CD4-positive, alpha-beta T cell treated with Interleukin-21 for 1 hour (primary cell): ENCODE measurements at places on chromosomes 7 and 10.

- no peak for DNase-seq
These were observed 1.7 kb upstream of the SH2B2 start for GRCh38 chr7:102284891-102285539.

DNA sequence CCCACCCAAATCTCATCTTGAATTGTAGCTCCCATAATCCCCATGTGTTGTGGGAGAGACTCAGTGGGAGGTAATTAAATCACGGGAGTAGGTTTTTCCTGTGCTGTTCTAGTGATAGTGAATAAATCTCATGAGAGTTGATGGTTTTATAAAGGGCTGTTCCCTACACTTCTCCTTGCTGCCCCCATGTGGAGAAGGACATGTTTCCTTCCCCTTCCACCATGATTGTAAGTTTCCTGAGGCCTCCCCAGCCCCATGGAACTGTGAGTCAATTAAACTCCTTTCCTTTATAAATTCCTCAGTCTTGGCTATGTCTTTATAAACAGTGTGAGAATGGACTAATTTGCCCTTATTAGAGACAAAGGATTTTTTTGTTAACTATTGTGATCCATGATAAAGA, 48.5 kb upstream of the MKX start:
- no peak for DNase-seq

GRCh38 chr7:31466036-31466435, 47.9 kb upstream of the ITPRID1 start:
- DNase-seq: no peak

DNA sequence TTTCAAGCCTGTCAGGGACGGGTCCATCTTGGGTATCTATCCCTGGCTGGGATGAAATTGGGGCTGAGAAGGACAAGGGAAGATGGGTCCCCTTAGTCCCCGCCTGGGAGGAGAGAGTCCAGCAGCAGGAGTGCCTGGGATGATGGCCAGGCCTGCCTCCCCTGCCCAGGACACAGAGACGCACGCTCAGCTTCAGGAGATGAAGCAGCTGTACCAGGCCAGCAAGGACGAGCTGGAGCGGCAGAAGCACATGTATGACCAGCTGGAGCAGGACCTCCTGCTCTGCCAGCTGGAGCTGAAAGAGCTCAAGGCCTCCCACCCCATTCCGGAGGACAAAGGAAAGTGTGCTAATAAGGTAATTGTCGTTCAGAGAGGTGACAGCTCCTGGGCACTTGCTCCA, 15.4 kb downstream of the CCDC136 start:
- DNase-seq: no peak

- no peak for DNase-seq
These were observed 12.3 kb downstream of the CFAP46 start for GRCh38 chr10:132929953-132930548.

GRCh38 chr10:112775892-112776674, 174.0 kb upstream of the TCF7L2 start:
- DNase-seq: no peak

DNA sequence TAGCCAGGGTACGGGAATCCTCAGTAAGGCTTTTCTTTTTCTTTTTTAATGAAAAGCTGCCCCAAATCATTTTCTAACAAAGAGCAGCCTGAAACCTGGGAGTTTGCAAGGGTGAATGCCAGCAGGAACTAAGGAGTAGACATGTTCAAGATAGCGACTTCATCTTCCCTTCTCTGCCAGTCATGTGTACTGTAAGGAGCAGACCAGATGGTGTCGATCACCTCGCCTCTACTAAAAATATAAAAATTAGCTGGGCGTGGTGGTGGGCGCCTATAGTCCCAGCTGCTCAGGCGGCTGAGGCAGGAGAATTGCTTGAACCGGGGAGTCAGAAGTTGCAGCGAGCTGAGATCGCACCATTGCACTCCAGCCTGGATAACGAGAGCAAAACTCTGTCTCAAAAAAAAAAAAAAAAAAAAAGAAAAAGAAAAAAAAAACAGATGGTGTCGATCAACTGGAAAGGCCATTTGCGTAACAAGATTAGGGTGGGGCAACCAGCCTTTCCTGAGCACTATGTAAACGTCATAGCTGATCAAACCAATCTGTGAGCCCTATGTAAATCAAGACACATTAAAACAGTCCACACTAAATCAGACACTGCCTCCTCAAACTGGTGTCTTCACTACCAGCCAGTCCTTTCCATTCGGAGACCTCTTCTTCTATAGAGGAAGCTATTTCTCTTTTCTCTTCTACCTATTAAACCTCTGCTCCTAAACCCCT, 33.8 kb downstream of the NOLC1 start:
- DNase-seq: no peak

GRCh38 chr10:117563780-117564179, 21.2 kb downstream of the EMX2 start:
- no peak for DNase-seq

- no peak for DNase-seq
These were observed 602.8 kb downstream of the KCNMA1 start for GRCh38 chr10:77034795-77035194.

DNA sequence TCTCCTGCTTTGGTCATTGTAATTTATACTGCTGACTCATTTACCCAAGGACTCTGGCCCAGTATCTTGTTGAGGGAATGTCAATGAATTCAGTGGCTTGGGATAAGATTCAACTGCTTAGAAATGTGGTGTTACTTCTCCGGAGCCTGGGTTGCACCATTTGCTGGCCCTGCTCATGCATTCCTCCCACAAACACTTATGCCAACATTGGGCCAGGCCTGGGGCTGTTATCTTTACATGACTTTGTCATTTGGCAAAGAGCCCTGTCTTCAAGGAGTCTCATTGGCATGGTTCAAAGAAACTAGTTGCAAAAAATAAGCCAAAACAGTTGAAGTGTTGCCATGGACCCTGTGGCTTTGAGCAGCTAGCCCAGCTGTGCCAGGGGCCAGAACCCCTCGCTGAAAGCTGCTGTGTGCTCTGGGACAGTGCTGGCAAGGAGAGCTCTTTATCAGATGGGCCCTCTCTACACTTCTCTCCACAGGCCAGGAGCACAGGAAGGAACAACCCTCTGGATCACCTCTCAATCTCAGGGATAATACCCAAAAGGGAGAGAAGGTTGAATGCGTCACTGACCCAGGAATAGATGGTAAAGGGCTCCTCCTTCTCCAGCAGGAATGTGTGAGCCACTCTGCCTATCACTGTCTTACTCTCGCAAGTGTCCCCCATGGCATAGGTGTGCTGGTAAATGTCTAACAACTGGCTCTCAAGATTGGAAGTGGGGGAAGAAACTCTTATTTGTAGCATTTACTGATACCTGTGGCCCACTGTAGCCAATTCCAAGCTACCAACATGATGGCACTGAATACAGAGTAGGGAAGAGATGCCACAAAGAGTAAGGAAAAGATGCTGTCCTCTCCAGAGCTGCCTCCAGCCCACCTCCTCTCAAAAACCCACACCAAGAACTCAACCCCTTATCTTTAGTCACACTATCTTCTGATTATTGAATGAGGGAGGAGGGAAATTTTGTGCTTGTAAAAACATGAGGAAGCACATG, 23.5 kb upstream of the PDE1C start:
- DNase-seq: no peak

DNA sequence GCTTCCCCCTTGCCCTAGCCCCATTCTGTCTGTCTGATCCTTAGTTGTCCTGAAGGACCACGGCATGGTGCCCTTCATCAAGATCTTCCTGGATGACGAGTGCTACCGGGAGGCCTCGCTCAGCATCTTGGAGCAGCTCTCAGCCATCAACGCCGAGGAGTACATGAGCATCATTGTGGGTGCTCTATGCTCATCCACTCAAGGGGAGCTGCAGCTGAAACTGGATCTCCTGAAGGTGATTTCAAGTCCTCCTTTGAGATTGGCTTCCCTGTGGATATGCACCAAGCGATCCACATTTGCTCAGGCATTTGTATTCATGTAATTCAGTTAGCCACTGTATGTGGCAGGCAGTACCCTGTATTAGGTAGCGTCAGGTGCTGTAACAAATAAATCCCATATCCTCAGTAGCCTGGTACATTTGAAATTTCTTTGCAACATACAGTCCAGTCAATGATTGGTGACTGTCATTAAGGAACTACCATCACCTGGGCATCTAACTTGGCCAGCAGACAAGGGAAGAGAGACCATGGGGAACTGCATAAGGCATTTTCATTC, 51.2 kb downstream of the WDFY4 start:
- DNase-seq: no peak

- no peak for DNase-seq
These were observed 82.2 kb upstream of the CXCL12 start for GRCh38 chr10:44467090-44467489.

GRCh38 chr10:87935290-87936141, 72.1 kb downstream of the PTEN start:
- no peak for DNase-seq

DNA sequence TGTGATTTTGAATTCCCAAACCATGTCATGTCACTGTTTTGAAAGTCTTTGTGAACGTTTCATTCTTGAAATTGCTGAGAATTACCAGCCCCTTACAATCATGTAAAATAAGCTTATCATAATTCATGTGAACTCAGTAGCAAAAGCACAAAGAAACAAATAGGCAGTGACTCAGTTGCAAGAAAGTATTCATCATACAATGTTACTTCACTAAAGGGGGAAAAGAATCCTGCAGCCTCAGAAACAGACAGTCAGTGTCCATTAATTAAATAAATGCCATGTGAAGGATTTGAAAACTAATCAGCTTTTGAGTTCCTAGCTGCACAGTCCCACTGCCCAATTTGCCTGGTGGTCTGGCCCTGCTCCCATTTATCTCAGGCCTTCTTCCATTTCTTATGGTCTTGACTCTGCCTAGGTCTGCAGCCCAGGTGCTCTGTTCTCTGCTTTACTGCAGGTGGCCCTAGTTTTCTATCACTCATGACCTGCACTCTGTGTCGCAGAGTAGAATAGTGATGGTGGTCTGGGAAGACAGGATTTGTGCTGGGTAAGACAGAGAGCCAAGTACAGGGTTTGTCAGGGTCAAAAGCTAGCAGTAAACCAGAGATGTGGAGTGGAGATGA, 99.7 kb downstream of the PLCE1 start:
- no peak for DNase-seq

DNA sequence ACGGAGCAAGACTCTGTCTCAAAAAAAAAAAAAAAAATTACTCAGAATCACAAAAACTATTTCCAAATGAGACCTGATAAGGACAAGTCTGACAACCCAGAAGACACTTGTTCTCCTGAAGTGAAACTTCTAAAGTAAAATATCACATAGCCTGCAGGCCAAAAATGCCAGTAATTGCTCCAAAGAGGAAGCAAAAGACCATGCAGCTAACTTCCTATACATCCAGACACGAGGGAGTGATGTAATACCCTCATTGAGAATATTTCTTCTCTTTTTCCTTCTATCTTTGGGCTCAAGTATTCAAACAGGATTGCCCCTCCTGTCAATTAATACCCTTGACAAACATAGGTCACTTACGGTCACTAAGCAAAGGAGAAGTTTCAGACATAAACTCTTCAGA, 31.2 kb downstream of the ARMH3 start:
- no peak for DNase-seq

DNA sequence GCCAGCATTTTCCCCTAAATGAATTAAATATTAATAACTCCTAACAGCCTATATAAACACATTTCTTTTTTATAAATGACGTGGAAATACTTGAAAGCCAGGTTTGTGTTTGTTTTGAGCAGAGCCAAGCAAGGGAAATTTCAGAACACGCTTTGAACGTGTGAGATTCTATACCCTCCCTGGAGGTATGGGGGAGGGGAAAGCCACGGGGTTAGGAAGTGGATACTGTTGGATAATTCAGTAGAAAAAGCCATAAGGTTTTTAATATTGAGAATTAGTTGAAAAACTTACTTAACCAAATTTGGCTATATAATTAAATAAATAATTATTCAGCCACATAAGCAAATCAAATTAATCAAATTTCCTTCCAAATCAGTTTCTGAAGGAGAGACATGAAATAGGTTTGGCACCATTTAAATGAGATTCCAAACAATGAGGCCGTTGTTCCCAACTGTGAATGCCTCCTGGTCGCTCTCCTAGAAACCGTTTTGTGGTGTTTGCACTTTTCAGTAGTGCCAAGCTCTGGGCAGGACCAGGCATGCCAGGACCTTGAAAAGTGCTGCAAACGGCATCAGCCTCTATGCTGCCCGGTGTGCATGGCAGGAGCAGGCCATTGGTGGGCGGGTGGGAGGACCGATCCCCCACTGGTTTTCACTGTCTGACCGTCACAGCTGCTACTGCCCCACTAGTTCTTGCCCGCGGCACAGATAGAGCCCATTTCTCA, 88.1 kb downstream of the SEPTIN14 start:
- DNase-seq: no peak

DNA sequence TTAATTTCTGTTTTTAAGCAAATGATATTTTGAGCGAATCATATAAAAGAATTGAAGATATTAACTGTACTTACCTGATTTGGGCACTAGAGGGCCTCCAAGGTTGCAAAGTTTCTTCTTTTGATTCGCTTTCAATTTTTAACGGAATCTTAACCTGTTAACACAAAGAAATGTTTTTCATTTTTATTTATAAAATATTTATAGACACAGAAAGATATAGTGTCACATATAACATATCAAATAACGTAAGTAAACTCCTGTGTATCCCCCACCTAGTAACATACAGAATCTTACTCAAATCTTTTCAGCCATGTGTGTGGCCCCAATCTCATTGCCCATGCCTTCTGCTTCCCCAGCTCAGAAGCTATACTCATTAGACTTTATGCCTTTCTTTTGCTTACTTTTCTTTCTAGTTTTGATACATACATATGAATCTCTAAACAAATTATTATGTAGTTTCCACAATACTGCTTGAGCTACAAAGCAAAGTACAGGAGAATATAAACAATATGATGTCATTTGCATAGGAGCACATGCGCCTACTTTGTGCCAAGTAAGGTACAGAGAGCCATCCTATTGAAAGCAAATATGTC, 49.5 kb upstream of the ZPBP start:
- DNase-seq: peak; percentile 68

- peak; percentile 67 for DNase-seq
These were observed 695 bp downstream of the PRKAG2 start for GRCh38 chr7:151875942-151876898.

DNA sequence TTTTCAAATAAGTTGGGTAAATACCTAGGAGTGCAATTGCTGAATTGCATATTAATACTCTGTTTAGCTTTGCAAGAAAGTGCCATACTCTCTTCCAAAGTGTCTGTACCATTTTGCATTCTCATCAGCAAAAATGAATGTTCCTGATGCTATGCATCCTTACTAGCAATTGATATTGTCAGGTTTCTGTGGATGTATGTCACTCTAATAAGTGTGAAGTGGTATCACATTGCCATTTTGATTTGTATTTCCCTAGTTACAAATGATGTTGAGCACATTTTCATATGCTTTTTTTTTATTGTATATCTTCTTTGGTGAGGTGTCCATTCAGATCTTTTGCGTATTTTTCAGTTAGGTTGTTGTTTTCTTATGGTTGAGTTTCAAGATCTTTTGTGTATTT, 230.4 kb upstream of the MAGI2 start:
- DNase-seq: no peak

GRCh38 chr7:148503900-148504487, 86.6 kb upstream of the C7orf33 start:
- peak; percentile 58 for DNase-seq

- DNase-seq: no peak
These were observed 57.3 kb downstream of the NRP1 start for GRCh38 chr10:33277135-33277536.
